Right lobe of liver (tissue), 6 donors: ENCODE measurements at places on chromosomes 16 and 17. TPM values are rescaled to one million over a fixed set of nuclear protein-coding genes. Genes with fewer than 3 reads are reported as not detected.

DNA sequence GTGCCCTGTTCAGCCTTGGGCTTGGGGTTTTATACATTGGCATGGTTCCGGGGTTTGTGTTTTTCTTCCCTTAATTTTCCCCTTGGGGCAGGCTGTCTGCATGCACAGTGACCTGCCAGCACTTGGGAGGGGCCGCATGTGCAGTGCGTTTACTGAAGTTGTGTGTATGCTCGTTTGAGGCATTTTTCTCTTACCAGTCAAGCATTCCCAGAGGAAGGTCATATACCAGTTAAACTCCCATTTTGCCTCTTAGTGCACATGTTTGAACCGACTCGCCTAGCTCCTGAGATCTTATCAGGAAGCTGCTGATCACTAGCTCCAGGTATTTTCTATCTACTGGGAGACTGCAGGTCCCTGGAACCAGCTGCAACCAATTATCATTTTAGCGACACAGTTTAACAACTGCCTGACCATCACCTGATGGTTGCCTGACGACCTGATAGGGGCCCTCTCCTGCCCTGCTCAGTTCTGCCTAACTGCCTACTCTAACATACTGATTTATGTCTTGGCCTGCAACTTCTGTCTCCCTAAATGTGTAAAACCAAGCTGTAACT, 51.4 kb downstream of the MFSD11 start:
- DNase-seq: no peak
- no peaks in the 10 kb centered on the region for H3K4me1 ChIP-seq
- no peaks in the 10 kb centered on the region for H3K27me3 ChIP-seq
- H3K27ac ChIP-seq: no peak overlapping the region
- H3K4me3 ChIP-seq: no peak overlapping the region

The OR1F1 gene
- total RNA-seq: not detected

The NTN3 gene
- total RNA-seq: 1.2 TPM

GRCh38 chr17:4959261-4959965, 8.2 kb downstream of the SPAG7 start:
- no peak overlapping the region for H3K27ac ChIP-seq
- no peak for DNase-seq
- peaks cover 6% of the 10 kb centered on the region for H3K36me3 ChIP-seq
- H3K4me3 ChIP-seq: no peak overlapping the region
- no peaks in the 10 kb centered on the region for H3K4me1 ChIP-seq

DNA sequence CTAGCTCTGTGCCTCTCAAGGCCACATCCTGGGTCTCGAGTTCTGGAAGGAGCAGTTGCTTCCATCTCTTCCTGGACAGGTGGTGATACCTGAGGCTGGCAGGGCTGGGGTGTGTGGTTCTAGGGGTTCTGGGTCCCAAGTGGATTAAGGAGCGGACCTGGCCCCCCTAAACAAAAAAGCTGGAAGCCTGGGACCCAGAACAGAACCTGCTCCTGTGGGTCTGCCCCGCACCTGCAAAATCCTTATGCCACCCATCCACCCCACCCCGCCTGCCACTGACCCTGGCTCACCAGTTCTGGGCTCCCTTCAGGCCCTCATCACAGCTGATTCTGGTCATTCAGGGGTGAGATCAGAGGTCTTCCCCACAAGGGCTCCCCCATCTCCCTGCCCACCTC, 44.8 kb downstream of the ADCY7 start:
- no peaks in the 10 kb centered on the region for H3K36me3 ChIP-seq
- H3K4me3 ChIP-seq: no peak overlapping the region
- no peaks in the 10 kb centered on the region for H3K4me1 ChIP-seq
- no peak for DNase-seq
- H3K27ac ChIP-seq: no peak overlapping the region
- H3K27me3 ChIP-seq: no peaks in the 10 kb centered on the region

- no peak overlapping the region for H3K4me3 ChIP-seq
- no peak for DNase-seq
- no peaks in the 10 kb centered on the region for H3K27me3 ChIP-seq
Observed at GRCh38 chr17:55598495-55598894, 87.2 kb upstream of the SMIM36 start.
